ENCODE measurements at places on chromosomes 7 and 10.
A peak's percentile ranks its signal among the peaks of the same experiment; 100 is the strongest.

DNA sequence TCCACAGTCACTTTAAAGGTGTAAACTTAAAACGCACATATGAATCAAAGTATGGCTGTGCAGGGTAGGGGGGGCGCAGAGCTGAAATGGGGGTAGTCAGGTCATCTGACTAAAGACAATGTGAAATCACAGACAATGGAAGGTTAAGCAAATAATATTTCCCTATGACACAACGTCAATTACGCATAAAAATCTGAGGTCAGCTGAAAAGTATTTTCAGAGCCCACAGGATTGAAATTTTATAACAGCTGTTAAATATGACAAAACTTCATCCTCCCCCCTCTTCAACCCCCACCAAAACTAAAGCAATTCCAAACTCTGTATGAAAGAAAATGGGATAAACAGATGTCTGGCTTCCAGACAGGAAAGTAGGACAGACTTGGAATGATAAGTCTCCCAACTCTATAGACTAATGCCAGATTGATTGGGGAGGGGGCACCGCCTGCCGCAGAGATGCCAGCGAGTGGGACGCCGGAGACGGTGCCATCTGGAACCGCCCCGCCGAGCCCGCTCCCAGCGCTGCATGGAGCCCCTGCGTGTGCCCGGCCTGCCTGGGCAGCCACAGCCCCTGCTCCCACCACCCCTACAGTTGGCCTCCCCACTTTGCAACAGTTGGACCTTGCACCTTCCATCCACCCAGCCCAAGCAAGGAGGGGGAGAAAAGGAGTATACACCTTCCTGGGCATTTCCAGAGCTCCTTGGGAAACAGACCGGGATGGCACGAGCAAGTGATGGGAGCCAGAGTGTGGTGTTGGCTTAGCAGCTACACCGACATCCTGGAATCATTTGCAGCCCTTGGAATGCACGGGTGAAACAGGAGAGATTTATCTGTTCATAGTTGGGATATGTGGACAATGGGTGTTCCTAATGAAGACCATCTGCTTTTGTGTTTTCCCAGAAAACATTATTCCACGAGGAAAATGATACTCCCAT lies 10.7 kb downstream of the EBF3 start:
- no peak for DNase-seq

- DNase-seq = no peak
These were observed 994 bp upstream of the GCK start for GRCh38 chr7:44189993-44190872.

- no peak for DNase-seq
These were observed 139.6 kb upstream of the LRGUK start for GRCh38 chr7:133987582-133987981.

DNA sequence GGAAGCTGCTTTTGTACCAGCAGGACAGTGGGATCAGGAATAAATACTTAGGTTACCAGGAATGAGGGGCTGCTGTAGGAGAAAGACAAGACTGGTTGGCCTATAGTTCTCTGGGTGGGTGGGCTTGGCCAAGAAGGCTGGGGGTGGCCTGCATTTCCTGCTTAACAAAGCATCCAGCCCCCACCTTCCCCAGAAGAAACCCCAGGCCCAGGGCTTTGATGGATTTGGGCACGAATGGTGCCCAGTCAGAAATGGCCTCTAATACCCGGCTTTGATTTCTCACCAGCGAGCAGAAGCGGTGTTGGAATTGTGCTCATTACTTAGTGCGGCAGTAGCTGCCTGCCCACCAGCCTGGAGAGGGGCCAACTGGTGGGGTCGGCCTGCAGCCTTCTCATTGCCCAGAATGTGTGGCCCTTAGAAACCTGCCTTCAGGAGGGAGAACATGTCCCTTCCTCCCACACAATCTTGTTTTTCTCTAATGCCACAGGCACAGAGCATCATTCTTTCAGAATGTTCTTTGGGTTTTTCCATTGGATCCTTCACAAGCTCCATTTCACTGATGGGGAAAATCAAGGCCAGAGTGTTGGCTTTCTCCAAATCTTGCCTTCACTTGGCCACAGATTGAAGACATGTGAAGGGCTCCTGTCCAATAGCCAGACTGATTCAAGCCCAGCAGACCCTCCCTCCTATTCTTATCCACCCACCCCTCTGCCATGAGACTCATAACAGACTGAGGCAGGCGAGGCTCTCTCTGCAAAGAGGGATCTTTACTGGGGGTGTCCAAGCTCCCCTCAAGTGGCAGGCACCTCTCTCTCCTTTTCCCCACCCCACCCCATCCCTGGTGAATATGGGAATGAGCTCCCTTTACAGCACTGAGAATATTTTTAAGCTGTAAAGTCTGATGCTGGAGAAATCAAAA lies 2.5 kb downstream of the UNC5B start:
- DNase-seq = no peak

- peak; percentile 62 for DNase-seq
These were observed 674.4 kb downstream of the GRM8 start for GRCh38 chr7:126578338-126578737.
